Right atrium auricular region (tissue), 2 donors: ENCODE measurements at places on chromosomes 3 and 15. TPM values are rescaled to one million over a fixed set of nuclear protein-coding genes. Genes with fewer than 3 reads are reported as not detected.

- no peaks in the 10 kb centered on the region for H3K4me1 ChIP-seq
- DNase-seq: no peak
Observed at GRCh38 chr3:103308921-103309320, 874.1 kb downstream of the ZPLD1 start.

GRCh38 chr3:19994796-19995195 is 17.3 kb downstream of the PP2D1 start:
- no peak for DNase-seq
- no peaks in the 10 kb centered on the region for H3K4me1 ChIP-seq
- no peaks in the 10 kb centered on the region for H3K27me3 ChIP-seq

- H3K27me3 ChIP-seq: no peaks in the 10 kb centered on the region
- H3K36me3 ChIP-seq: no peaks in the 10 kb centered on the region
- H3K4me3 ChIP-seq: no peak overlapping the region
- no peak for DNase-seq
Observed at GRCh38 chr3:16840101-16840424, 44.7 kb upstream of the PLCL2 start.

DNA sequence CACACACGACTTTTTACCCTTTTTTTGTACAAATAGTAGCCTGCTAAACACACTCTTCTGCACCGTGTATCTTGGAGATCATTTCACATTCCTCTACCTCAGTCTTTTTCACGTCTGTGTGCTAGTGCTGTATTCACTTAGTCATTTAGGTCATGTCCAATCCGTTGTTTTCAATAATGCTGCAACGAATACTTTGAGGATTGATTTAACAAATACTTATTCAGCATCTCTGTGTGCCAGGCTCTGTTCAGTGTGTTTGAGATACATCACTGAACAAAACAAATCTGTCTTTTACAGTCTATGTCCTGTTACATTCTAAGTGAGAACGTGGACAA is 882 bp downstream of the JMJD7 start:
- H3K27ac ChIP-seq: peak overlapping the region; percentile 88
- peaks cover 27% of the 10 kb centered on the region for H3K4me1 ChIP-seq
- no peaks in the 10 kb centered on the region for H3K27me3 ChIP-seq
- peak overlapping the region; percentile 93 for H3K4me3 ChIP-seq

TPM1 gene
- total RNA-seq: 5,368 TPM

DNA sequence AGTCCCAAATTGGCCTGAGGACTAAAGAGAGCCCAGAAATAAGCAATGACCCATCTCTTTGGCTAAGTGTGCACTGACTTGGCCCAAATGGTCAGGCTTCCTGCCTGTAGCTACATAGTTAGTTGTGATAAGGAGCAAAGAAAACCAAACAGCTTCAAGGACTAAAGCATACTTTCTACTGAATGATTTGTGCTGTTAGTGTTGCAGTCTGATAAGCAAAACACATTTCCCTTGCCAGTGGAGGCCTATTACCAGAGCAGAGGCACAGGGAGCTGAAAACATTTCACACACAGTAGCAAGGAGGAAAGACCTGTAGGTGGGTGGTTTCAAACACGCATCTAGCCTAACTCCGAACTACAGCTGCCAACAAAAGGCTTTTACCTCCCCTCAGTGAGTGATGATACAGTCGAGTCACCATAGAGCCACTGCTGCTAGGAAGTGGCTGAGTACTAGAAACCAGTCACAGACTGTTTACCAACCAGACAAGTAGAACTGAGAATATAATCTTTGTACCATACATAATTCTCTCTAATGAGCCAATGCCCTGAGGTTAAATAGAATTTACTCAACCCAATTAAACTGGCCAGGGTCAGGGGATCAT is 222.3 kb upstream of the THBS1 start:
- peak overlapping the region; percentile 78 for H3K27ac ChIP-seq
- peaks cover 15% of the 10 kb centered on the region for H3K4me1 ChIP-seq
- no peak overlapping the region for H3K4me3 ChIP-seq
- H3K36me3 ChIP-seq: no peaks in the 10 kb centered on the region
- DNase-seq: peak; percentile 66

HTR3C gene
- not detected for total RNA-seq

DNA sequence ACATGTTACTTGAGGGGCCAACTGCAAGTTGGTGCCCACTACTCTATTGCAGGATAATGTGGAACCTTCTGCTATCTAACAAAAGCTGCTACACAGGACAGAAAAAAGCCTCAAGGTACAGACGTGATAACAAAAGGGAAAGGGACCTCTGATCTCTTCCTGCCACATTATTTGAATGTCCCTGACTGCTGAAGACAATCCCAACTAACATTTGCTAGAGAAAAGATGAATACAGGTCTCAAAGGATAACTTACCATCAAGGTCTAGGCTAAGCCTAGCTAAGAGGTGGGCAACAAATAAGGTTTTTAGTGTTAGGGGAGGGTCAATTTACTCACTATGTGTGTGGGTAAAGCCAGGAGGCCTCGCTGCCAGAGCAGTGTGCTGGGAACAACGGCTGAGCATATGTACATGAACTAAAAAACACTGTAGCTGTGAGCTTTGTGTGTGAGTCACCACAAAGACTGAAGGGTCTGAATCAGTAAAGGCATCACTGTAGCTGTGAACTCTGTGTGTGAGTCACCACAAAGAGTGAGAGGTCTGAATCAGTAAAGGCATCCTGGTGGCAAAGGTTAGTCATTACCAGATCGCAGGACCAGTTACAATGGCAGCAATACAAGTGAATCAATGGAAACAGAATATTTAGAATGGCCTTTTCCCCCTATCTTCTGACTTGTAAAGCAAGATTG is 111.7 kb downstream of the LMLN start:
- no peak for DNase-seq
- H3K4me3 ChIP-seq: no peak overlapping the region
- H3K36me3 ChIP-seq: no peaks in the 10 kb centered on the region
- no peaks in the 10 kb centered on the region for H3K4me1 ChIP-seq

DNA sequence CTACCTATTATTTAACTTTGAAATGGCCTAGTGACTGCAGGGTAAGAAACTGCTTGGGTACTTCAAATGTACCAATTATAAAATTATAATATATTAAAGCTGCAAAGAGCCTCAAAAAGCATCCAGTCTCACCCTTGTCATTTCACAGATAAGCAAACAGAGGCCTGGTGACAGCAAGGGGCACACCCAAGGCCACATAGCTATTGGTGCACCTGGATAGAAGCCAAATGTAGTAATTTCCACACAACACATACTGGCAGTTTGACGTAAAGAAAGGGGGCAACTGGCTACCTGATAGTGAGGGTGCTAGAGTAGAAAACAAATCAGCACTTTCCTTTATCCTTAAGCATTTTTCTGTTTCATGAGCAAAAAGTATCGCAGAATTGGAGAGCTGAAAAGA is 51.1 kb downstream of the IFT57 start:
- no peak for DNase-seq
- no peak overlapping the region for H3K27ac ChIP-seq
- no peaks in the 10 kb centered on the region for H3K27me3 ChIP-seq
- H3K4me3 ChIP-seq: no peak overlapping the region
- no peaks in the 10 kb centered on the region for H3K4me1 ChIP-seq

DNA sequence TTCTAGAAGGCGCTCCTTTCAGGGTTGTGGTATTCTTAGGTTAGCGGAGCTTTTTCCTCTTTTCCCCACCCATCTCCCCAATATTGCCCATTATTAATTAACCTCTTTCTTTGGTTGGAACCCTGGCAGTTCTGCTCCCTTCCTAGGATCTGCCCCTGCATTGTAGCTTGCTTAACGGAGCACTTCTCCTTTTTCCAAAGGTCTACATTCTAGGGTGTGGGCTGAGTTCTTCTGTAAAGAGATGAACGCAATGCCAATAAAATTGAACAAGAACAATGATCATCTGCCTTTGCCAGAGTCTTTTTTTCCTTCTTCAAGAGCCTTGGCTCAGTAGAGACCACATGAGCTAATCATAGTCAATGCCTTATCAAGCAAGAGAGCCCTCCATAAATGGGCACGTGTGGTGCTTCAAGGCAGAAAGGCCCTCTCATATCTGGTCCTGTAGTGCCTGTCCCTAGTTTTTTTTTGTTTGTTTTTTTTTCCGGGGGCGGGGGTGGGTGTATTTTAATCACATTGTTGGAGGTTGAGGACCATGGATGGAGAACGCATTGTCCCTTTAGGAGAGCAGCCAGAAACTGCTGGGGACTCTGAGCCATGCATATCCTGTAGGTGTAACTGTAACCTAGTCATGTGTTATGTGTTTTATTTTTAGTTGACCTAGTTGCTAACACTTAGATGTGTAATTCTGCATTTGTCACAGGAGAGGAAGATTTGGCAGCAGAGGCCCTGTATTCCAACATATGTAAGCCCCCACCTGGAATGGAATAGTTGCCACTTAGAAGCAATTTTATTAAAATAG is 64.7 kb upstream of the ACAD9 start:
- no peaks in the 10 kb centered on the region for H3K27me3 ChIP-seq
- peaks cover 39% of the 10 kb centered on the region for H3K36me3 ChIP-seq
- H3K4me3 ChIP-seq: no peak overlapping the region
- H3K27ac ChIP-seq: peak overlapping the region; percentile 93
- no peak for DNase-seq

- no peaks in the 10 kb centered on the region for H3K27me3 ChIP-seq
- no peak overlapping the region for H3K4me3 ChIP-seq
- DNase-seq: no peak
Observed at GRCh38 chr3:128011140-128011539, 41.1 kb upstream of the SEC61A1 start.

DNA sequence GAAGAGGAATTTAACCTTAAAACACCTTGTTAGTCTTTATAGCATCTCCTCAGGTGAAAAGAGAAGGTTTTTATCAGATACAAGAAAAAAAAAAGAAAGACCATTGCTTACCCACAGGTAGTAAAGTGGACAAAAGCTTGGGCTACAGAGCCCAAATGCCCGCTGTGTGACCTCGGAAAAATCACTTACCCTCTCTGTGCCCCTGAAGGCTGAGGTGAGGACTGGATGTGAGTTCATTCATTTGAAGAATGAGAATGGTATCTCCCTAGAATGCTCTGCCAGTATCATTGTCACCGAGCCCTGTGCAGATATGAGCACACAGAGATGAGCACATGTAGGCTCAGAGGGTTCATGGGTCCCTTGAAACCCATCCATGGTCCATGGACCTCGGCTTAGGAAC is 17.6 kb upstream of the FAM240A start:
- H3K27me3 ChIP-seq: no peaks in the 10 kb centered on the region
- no peaks in the 10 kb centered on the region for H3K4me1 ChIP-seq
- H3K27ac ChIP-seq: no peak overlapping the region

AHSG gene
- total RNA-seq: not detected

DNA sequence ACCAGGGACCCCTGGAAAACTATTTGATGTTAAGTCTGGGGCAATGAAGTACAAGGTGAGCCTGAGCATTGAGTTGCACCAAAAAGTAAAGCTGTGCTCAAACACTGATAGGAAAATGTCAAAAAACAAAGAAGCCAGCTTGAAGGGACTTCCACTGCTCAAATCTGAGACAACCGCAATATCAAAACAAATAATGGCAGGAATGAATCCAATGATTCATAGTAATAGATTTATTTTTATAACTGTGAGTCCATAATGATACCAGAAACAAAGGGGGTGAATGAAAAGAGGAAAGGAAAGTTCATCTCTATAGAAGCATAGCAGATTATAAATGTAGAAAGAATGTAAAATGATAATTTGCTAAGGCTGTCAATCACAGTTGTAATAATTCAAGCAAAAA is 237.3 kb upstream of the ZBTB20 start:
- no peaks in the 10 kb centered on the region for H3K27me3 ChIP-seq
- H3K4me3 ChIP-seq: no peak overlapping the region

- no peak overlapping the region for H3K27ac ChIP-seq
- DNase-seq: no peak
- H3K4me3 ChIP-seq: no peak overlapping the region
- H3K4me1 ChIP-seq: no peaks in the 10 kb centered on the region
- H3K36me3 ChIP-seq: no peaks in the 10 kb centered on the region
- H3K27me3 ChIP-seq: no peaks in the 10 kb centered on the region
Observed at GRCh38 chr3:63661242-63661641, 8.8 kb downstream of the SNTN start.

DNA sequence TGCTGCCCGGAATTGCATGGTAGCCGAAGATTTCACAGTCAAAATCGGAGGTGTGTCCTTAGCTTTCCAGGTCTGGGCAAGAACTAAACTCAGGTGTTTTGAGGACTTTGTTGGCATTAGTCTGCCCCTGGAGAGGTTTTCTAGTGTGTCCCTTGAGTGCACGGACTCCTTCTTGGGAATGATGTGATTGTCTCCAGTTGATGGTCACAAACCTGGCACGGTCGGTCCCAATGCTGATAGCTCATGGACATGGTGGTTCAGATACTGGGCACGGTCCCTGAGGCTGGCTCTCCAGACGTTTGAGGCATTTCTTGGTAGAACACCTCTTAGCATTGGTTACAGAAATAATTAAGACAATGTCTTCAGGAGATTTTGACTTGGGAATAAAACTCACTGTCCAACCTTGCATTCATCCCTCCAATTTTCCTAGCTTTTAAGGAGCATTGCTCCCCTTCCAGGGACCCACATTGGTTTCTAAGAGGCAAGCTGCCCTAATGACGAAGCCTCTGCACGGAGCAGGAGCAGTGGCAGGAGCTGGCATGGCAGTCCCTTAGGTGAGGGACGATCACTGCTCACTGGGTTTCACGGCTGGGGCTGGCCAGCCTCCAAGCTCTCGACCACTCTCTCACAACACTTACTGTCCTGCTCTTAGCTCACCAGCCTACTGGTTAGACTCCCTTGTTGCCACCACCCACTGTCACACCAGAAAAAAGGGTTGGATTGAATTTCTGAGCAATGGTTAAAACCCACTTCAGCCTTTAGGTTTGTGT is 68.1 kb downstream of the PGPEP1L start:
- peaks cover 90% of the 10 kb centered on the region for H3K36me3 ChIP-seq
- H3K4me3 ChIP-seq: no peak overlapping the region
- H3K27me3 ChIP-seq: no peaks in the 10 kb centered on the region

GRCh38 chr15:22888120-22888859 is 49.8 kb downstream of the NIPA2 start:
- DNase-seq: no peak
- no peaks in the 10 kb centered on the region for H3K4me1 ChIP-seq
- no peak overlapping the region for H3K27ac ChIP-seq
- no peaks in the 10 kb centered on the region for H3K27me3 ChIP-seq

DNA sequence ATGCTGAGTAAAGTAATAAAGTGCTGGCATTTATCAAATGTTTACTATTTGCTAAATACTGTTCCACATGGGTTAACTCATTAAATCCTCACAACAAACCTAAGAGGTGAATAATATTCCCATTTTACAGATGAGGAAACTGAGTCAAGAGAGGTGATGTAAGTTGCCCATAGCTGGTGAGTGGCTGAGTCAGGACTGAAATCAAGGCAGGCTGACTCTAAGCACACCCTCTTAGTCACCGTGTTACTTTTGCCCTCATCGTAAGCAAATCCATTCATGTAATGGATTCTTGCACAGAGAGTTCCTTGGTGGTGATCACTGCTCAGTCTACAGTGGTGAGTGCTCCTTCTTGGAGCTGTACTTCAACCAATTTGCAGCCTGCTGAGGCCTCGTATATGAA is 28.9 kb upstream of the PTX3 start:
- no peak overlapping the region for H3K4me3 ChIP-seq
- no peaks in the 10 kb centered on the region for H3K4me1 ChIP-seq
- no peak overlapping the region for H3K27ac ChIP-seq
- DNase-seq: no peak
- H3K36me3 ChIP-seq: no peaks in the 10 kb centered on the region

- H3K4me3 ChIP-seq: no peak overlapping the region
- no peak overlapping the region for H3K27ac ChIP-seq
- no peaks in the 10 kb centered on the region for H3K36me3 ChIP-seq
Observed at GRCh38 chr3:9169326-9169725, 80.1 kb downstream of the SRGAP3 start.

- H3K27me3 ChIP-seq: no peaks in the 10 kb centered on the region
- H3K27ac ChIP-seq: no peak overlapping the region
- no peak overlapping the region for H3K4me3 ChIP-seq
- H3K36me3 ChIP-seq: no peaks in the 10 kb centered on the region
- peak; percentile 21 for DNase-seq
Observed at GRCh38 chr15:28026764-28027713, 72.1 kb downstream of the OCA2 start.
